ENCODE measurements at places on chromosomes 3 and 15.

- DNase-seq: no peak
Observed at GRCh38 chr3:141390747-141391146, 22.4 kb downstream of the ZBTB38 start.

GRCh38 chr3:33417066-33417673 lies 23.0 kb downstream of the UBP1 start:
- DNase-seq: no peak

GRCh38 chr3:179943117-179943880 lies 93.4 kb downstream of the PEX5L start:
- DNase-seq: no peak

DNA sequence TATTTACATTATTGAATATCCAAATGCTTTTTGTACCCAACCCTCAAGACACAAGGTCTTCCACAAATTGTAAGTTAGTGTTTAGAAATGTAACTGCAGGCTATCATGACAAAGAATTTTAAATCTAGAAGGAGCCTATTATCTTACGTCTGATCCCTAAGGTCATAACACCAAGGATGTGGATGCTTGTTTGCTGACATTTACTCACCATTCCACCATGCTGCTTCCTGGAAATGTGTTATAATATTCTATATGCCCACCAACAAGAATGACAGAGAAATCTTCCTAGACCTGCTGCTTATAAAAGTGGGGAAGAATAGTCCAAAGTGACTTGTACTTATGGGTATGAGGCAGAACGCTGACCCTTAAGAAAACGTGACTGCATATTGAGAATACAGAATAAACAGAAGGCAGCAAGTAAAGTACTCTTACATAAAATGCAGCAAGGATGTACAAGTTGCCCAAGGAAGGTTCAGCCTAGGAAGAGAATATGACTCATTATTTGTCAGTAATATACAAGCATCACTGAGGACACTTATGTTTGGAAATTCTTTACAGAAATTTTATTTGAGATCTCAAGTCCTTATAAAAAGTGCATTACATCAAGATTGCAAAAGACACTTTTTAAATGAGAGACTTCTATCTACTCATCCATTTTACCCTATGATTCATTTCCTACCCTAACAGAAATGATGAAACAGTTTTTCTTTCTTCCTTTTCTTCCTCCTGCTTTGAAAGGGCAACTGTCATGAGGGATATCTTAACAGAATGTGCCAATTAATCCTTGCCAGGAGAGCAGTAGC lies 59.6 kb downstream of the ESYT3 start:
- no peak for DNase-seq

GRCh38 chr3:149226776-149227175 lies 5.1 kb upstream of the CP start:
- no peak for DNase-seq

DNA sequence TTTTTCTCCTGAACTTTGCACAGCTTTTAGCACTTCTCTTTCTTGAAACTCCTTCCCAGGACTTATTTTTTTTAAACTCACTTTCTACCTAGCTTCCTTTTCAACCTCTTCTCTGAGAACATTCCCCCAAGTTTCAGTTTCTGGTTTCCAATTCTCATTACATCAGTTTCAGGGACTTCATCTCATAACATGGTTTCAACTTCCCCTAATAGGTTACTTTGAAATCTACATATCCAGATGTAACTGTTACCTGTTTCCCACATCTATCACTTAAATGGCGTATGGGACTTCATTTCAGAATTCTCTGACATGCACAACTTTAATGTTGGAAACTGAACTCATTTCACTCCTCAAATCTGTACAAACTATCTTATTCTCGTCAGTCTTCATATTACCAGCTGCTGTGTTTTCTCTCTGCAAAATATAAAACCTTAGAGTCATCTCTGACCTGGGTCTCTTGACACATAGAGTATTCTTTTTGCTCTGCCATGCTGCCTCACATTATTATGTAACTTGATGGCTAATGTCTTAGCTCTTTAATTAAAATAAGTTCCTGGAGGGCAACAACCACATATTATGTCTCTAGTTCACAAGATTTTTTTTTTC lies 58.4 kb downstream of the NME9 start:
- DNase-seq: no peak

DNA sequence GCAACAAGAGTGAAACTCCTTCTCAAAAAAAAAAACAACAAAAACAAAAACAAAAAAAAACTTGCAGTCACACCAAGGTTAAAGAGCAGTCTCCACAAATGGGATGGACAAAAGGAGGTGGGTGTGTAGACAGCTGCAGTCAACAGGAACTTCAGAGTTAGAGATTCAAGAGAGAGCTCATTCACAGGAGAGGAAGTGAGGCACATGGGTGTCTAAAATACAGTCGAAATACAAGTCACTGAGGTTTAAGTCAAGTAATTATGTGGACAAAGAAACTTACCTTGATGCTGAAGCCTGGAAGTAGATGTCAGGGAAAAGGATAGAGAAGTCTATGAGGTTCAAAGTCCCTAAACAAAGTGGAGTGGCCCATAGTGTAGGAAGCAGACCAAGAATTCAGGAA lies 14.8 kb downstream of the MRPS11 start:
- DNase-seq: no peak

Measured in DMS153 (cell line).